ENCODE measurements at places on chromosomes 6 and 20. TPM values are rescaled to one million over a fixed set of nuclear protein-coding genes. Genes with fewer than 3 reads are reported as not detected.

DNA sequence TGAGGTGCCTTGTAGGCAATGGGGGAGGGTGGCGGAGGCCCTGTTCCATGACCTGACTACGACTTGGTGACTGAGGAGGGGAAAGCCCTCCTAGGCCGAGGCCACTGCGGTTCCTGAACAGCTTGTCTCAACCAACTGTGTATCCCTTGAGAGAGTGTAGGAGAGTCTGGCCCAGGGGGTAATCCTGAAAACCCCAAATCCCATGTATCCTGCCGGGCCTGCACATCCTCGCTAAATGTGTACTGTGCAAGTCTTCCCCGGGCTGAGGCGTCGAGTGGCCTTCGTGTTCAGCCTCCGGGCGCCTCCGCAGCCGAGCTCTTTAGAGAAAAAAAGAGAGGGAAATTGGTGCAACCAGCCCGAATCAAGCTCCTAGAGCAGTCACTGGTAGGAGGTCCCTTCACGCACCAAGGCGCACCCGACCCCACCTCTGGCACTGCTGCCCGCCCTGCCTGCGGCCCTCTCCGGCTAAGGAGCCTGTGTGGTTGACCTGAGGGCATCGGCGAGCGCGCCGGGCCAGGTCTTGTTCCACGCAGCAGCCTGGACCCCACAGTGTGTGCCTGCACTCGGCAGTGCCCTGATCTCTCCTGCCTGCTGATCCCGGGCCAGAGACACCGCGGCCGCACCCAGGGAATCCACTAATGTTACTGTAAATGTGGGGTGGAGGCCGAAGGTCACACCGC is 7.3 kb downstream of the SIM1 start:
- DNase-seq: no peak

Gene TREM1
- 0.75 TPM for total RNA-seq

Gene PXDC1
- 29.1 TPM for total RNA-seq

- DNase-seq: no peak
These were observed 12.7 kb upstream of the SMLR1 start for GRCh38 chr6:130814506-130814905.

Gene CST2
- total RNA-seq: not detected

- no peak for DNase-seq
These were observed 169.7 kb downstream of the MYLK4 start for GRCh38 chr6:2581011-2581410.

Gene DCBLD1
- 11.4 TPM for total RNA-seq

Gene C20orf204
- 0.62 TPM for total RNA-seq

- peak; percentile 46 for DNase-seq
These were observed 792 bp downstream of the SLC23A2 start for GRCh38 chr20:5000263-5001173.

DNA sequence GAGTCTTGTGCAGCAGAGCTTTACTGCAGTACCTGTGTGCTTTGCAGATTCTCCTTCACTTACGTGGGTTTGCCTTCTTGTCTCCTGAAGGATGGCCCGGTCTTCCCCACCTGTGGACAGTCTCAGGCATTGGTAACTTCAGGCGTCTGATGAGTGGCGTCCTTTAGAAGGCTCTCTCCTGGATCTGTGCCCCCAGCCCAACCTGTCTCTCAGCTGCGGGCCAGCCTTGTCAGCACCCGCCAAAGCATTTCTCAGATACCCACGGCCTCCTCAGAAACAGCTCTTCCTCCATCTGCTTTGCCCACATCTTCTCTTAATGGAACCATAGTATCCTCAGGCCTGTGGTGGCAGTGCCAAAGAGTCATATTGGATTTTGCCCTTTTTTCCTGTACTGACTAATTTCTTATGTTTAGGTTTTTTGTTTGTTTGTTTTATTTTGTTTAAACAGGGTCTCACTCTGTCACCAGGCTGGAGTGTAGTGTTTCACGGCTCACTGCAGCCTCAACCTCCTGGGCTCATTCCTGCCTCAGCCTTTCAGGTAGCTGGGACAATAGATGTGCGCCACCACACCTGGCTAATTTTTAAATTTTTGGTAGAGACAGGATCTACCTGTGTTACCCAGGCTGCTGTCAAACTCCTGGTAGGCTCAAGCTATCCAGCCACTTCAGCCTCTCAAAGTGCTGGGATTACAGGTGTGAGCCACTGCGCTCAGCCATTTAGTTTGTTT is 96.6 kb downstream of the ARID1B start:
- no peak for DNase-seq

DNA sequence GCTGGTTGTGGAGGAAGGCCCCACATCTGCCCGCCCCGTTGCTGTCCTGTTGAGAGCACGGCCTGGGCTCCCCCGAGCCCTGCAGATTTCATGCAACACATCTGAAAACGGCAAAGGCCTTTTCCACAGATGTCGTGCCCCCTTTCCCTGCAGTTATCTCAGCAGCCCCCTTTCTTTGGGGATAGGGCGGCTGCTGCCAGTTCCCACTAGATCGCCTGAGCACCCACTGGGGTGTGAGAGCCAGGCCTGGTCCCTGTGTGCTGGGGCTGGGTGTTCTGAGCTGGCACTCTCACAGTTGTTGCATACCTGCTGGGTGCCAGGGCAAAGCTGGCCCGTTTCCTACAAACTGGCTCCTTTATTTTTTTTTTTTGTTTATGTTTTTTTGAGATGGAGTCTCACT is 12.3 kb upstream of the MTG2 start:
- DNase-seq: no peak

- DNase-seq: no peak
These were observed 36.9 kb upstream of the NT5E start for GRCh38 chr6:85412911-85413430.

Gene PPDPF
- 350 TPM for total RNA-seq

Gene GFRAL
- not detected for total RNA-seq

DNA sequence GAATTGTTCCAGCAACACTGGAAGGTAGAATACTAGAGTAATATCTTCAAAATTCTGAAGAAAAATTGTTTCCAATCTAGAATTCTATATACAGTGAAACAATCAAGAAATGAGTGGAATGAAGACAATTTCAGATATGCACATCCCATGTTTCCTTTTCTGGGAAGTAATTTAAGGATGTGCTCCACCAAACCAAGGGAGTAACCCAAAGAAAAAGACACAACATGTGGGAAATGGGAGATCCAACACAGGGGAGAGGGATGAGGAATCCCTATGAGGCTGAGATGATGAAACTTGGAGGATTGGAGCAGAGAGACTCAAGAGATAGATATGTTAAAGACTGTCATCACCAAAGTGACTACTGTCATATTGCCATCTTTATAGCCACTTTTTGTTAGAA is 9.8 kb upstream of the RNF24 start:
- DNase-seq: no peak

Gene GABRR1
- not detected for total RNA-seq

DNA sequence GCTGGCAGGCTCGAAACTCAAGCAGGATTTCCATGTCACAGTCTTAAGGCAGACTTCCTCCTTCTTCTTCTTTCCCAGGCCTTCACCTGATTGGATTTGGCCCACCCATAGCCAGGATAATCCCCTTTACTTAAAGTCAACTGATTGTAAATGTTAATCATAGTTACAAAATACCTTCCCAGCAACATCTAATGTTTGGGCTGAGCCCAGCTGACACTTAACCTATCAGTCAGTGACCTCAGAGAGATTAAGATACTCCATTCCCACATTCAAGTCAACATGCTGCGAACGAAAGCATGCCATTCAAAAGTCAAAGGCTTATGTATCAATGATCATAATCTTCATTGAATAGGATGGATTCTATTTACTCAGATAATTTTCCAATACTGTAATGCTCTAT is 16.0 kb downstream of the MAP7 start:
- no peak for DNase-seq

DNA sequence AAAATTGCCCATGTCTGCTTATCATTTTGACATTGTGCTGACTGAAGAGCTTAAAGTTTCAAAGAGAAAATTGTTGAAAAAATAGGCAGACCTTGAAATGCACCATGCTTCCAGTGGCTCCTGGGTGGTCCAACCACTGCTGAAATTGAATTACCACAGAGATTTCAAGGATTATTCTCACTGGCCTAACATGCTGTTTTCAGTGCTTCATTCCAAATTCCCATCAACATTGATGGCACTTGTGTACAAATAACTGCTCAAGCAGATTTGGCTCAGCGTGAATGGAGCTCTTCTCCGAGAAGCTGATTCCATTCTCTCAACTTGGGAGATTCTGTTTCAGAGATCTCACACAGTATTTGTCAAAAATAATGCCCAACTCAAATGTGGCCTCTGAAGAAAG is 75.5 kb downstream of the LAMA4 start:
- no peak for DNase-seq

DNA sequence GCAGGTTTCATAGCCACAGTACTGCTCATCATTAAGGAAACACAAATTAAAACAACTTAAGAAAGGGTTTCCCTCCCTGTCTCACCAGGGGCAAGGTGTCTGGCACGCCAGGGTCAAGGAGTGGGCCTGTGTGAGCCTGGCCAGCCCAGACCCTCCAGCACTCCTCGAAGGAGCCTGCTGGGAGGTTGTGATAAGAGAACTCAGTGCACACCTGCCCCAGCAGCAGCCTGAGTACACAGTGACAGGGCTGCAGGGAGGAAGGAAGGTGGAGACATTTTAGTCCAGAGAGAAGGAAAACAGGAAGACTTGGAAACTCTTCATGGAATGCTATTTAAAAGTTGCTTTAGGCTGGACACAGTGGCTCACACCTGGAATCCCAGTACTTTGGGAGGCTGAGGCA is 14.1 kb downstream of the NINL start:
- no peak for DNase-seq

Gene RNF114
- total RNA-seq: 42.1 TPM

Gene CFB
- total RNA-seq: 3.9 TPM

- DNase-seq: peak; percentile 68
These were observed 17.5 kb downstream of the PPARD start for GRCh38 chr6:35359744-35360348.

All from heart left ventricle (tissue), 16 donors.